ENCODE measurements at places on chromosomes 16 and 17. TPM values are rescaled to one million over a fixed set of nuclear protein-coding genes. Genes with fewer than 3 reads are reported as not detected.

Gene ATP2A3
- 6.0 TPM for polyA plus RNA-seq

Gene PRDM7
- polyA plus RNA-seq, result 0.74 TPM

GRCh38 chr17:75561927-75562603 lies 25.5 kb upstream of the MYO15B start:
- DNase-seq, result no peak

- no peak for DNase-seq
Observed at GRCh38 chr17:1029196-1029921, 32.4 kb downstream of the TIMM22 start.

GRCh38 chr16:56260378-56261160 lies 69.3 kb downstream of the GNAO1 start:
- no peak for DNase-seq

DNA sequence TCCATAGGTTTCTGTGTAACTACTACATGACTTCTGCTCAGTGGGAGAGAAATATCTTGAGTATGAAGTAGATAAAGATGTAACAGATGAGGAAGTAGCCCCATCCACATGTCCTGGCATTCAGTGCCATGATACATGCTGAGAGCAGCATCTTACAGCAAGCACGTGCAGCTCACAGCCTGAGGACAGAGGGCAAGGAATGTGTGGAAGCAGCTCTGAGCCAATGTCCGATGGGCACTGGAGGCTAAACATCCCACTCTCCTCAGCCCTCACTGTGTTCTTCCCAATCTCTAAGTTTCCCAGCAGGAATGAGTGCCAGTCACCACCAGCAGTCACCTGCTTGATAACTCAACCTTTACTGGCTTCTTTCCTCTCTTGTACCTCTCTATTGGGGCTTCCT lies 40.4 kb downstream of the CFDP1 start:
- no peak for DNase-seq

Data from renal pelvis (tissue), 12 donors.